ENCODE measurements at places on chromosomes 5 and 9. TPM values are rescaled to one million over a fixed set of nuclear protein-coding genes. Genes with fewer than 3 reads are reported as not detected.
A peak's percentile ranks its signal among the peaks of the same experiment; 100 is the strongest.

GRCh38 chr9:91127653-91128052, 234.1 kb downstream of the AUH start:
- H3K4me1 ChIP-seq = no peaks in the 10 kb centered on the region
- H3K27ac ChIP-seq = no peak overlapping the region
- no peak for DNase-seq
- H3K27me3 ChIP-seq = no peaks in the 10 kb centered on the region
- no peaks in the 10 kb centered on the region for H3K36me3 ChIP-seq

DNA sequence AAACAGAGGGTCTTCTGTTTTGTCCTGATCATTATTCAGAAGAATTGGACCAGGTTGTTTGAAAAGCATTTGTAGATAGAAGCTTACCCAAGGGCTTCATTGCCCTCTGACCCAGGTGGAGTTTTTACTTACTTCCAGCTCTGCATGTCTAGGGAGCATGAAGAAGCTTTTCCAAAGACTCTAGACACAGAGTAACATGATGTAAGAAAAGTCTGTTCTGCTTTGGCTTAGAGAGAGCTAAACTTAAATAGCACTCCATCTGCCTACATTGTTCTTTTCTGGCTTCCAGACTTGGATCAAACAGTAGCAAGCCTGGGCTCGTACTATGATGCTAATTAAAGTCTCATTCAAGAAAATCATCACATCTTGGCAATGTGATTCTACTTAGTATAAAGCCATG, 112.1 kb downstream of the SNCAIP start:
- H3K4me1 ChIP-seq = no peaks in the 10 kb centered on the region
- no peaks in the 10 kb centered on the region for H3K36me3 ChIP-seq
- H3K27ac ChIP-seq = no peak overlapping the region

GRCh38 chr5:160646033-160646432, 206.0 kb downstream of the ATP10B start:
- DNase-seq = no peak
- no peak overlapping the region for H3K27ac ChIP-seq

DNA sequence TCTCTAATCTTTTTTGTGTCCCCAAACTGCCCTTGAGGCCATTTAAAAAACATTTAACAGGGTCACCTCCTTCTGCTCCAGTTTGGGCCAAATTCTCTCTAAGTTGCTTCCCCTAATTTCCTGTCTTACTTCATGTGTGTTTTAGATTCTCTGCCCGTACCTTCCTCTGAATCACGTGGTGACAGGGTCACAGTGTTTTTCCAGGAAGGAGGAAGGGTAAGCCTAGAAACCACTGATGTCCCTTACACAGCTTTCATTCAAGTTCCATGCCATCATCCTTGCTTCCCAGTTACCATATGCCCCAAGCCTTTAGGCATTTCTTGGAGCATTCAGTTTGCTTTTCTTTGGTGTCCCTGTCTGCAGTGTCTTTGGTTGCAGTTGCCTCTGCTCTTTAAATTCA, 42.4 kb upstream of the MACIR start:
- no peak overlapping the region for H3K4me3 ChIP-seq
- H3K27me3 ChIP-seq = no peaks in the 10 kb centered on the region
- H3K4me1 ChIP-seq = no peaks in the 10 kb centered on the region
- no peak overlapping the region for H3K27ac ChIP-seq
- no peak for DNase-seq
- H3K36me3 ChIP-seq = no peaks in the 10 kb centered on the region

DNA sequence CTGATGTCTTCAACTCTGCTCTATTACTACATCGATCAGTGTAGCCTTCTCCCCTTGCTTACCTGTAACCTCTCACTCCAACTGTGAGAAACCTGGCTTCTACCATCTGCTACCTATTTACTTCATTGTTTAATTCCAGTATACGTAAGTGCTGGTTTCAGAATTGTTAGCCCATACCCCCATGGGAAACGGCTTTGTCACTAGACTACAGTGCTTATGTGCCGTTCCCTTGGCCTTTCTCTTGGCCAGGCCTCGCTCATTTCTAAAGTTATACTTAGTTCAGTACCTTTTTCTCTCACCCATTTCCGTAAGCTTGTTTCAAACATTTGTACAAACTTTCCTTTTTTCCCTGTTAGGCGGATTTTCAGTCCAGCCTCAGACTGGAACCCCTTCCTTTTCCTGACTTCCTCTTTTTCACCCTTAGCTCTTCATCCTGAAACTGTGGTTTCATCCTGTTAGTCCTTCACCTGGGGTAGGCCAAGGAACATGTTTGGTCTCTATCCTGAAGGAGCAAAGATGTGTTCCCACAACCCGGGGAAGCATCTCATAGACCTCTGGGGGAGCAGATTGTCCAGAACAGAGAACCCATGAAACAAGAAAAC, 21.7 kb downstream of the ALG2 start:
- H3K4me1 ChIP-seq = no peaks in the 10 kb centered on the region
- no peaks in the 10 kb centered on the region for H3K27me3 ChIP-seq
- DNase-seq = no peak
- no peaks in the 10 kb centered on the region for H3K36me3 ChIP-seq

GRCh38 chr9:4416467-4416866, 73.8 kb upstream of the SLC1A1 start:
- H3K4me1 ChIP-seq = no peaks in the 10 kb centered on the region
- H3K4me3 ChIP-seq = no peak overlapping the region
- H3K27me3 ChIP-seq = no peaks in the 10 kb centered on the region
- H3K27ac ChIP-seq = no peak overlapping the region
- no peak for DNase-seq
- H3K36me3 ChIP-seq = no peaks in the 10 kb centered on the region

GRCh38 chr9:124030969-124031451, 19.4 kb downstream of the LHX2 start:
- DNase-seq = no peak
- no peaks in the 10 kb centered on the region for H3K4me1 ChIP-seq
- H3K4me3 ChIP-seq = peak overlapping the region; percentile 3
- H3K36me3 ChIP-seq = no peaks in the 10 kb centered on the region

GRCh38 chr5:78157001-78157400, 137.5 kb downstream of the AP3B1 start:
- H3K27me3 ChIP-seq = no peaks in the 10 kb centered on the region
- DNase-seq = no peak
- H3K4me3 ChIP-seq = no peak overlapping the region
- no peaks in the 10 kb centered on the region for H3K4me1 ChIP-seq

DNA sequence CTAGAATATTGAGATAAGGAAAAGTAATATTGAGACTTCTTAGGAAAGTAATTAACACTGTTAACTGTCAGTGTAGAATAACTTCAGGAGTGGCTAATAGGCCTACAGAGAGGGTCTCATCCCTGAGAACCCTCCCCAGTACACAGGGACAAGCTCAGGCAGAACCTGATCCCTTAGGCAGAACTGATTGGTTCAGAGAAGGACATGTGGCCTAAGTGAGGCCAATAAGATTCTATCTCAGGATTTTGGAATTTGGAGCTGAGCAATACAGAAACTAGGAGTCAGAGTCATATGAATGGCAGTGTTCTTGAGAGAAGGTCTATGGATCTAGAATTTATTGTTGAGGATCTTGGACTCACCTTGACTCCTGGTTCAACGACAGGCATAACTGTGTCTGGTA, 10.9 kb upstream of the UBLCP1 start:
- H3K27ac ChIP-seq = no peak overlapping the region
- DNase-seq = no peak
- no peaks in the 10 kb centered on the region for H3K36me3 ChIP-seq
- no peaks in the 10 kb centered on the region for H3K27me3 ChIP-seq

GRCh38 chr5:124806373-124807077, 60.1 kb upstream of the ZNF608 start:
- DNase-seq = peak; percentile 89
- no peaks in the 10 kb centered on the region for H3K27me3 ChIP-seq
- H3K4me1 ChIP-seq = no peaks in the 10 kb centered on the region
- no peaks in the 10 kb centered on the region for H3K36me3 ChIP-seq
- no peak overlapping the region for H3K27ac ChIP-seq

DNA sequence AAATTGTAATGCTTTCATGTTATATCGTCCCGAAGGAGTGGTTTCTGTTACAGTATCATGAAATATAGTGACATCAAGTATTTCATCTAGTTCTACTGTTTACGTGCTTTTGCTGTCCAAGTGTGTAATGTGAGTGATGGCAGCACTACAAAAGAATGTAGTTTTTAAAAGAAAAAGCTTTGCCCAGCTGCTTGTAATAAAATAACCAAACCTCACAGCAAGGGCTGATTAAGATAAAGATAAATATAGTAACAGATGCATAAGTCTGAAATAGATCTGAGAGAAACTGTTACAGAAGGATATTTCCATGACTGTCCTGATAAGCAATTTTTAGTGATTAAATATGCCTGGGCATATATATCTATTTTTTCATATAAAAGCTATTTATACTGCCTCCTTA, 106.4 kb downstream of the AUH start:
- no peaks in the 10 kb centered on the region for H3K27me3 ChIP-seq
- H3K4me1 ChIP-seq = no peaks in the 10 kb centered on the region
- H3K4me3 ChIP-seq = no peak overlapping the region
- H3K36me3 ChIP-seq = no peaks in the 10 kb centered on the region
- H3K27ac ChIP-seq = no peak overlapping the region

- no peaks in the 10 kb centered on the region for H3K27me3 ChIP-seq
- no peaks in the 10 kb centered on the region for H3K4me1 ChIP-seq
- no peaks in the 10 kb centered on the region for H3K36me3 ChIP-seq
- DNase-seq = no peak
- H3K4me3 ChIP-seq = no peak overlapping the region
These were observed 214.7 kb downstream of the GAS1 start for GRCh38 chr9:86732514-86733171.

- no peaks in the 10 kb centered on the region for H3K4me1 ChIP-seq
- H3K36me3 ChIP-seq = no peaks in the 10 kb centered on the region
These were observed 1252.5 kb downstream of the EFNA5 start for GRCh38 chr5:106418196-106418595.

The FST gene
- 0.91 TPM for total RNA-seq

The FLT4 gene
- 3.1 TPM for total RNA-seq

The ANKRD20A1 gene
- total RNA-seq = 6.0 TPM

Data from colonic mucosa (tissue), 4 donors.